ENCODE measurements at places on chromosomes 7 and 10.

DNA sequence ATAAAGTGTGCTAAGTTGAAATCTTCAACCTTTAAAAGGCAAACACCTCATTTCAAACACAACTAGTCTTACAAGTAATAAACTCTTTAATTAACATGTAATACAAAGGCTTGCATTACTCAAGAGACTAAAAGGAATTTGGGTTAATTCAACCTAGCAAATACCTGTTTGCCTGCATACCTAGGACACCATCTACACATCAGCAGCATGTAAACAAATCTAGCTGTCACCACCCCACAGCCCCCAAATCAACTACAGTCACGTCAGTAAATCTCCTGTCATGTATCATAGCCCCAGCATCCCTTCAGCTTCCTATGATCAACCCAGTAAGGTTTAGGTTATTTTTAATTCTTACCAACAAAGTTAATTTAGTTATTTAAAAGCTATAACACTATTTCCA, 33.5 kb downstream of the ZNF800 start:
- DNase-seq, result no peak

GRCh38 chr10:47330804-47331203, 8.6 kb downstream of the GDF2 start:
- no peak for DNase-seq

GRCh38 chr10:133481086-133481643, 27.4 kb downstream of the SCART1 start:
- no peak for DNase-seq

DNA sequence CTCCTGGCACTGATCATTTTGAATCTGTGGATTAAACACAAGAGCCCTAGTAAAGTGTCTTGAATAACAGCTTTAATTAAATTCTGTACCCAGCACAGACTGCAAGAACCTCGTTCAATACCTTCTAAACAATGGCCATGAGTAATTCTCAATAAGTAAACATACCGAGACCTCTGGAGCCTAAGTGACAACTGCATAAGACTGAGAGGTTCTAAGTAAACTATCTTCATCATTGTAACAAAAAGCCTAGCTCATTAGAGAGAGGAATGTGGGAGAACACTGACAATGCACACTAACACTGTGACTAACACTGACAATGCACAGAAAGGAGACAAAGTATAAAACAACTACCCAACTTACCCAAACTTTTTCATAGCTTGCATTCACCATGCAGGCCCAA, 117.4 kb downstream of the ELAPOR2 start:
- DNase-seq, result no peak

DNA sequence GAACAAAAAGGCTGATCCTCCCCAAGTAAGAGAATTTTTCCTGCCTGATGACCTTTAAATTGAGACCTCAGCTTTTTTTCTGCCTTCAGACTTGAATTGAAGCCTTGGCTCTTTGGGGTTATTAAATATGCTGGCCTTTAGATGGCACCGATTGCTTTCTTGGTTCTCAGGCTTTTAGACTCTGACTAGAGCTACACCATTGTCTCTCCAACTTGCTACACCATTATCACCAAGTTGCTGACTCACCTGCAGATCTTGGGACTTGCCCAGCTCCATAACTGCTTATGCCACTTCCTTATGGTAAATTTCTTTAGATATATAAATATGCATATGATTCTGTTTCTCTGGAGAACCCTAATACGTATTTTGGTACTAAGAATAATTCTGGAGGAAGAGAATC, 3.1 kb upstream of the ABCA13 start:
- DNase-seq, result no peak
